ENCODE measurements at places on chromosomes 11 and 22. TPM values are rescaled to one million over a fixed set of nuclear protein-coding genes. Genes with fewer than 3 reads are reported as not detected.

GRCh38 chr11:116379185-116379828, 393.5 kb downstream of the BUD13 start:
- no peak for DNase-seq

DNA sequence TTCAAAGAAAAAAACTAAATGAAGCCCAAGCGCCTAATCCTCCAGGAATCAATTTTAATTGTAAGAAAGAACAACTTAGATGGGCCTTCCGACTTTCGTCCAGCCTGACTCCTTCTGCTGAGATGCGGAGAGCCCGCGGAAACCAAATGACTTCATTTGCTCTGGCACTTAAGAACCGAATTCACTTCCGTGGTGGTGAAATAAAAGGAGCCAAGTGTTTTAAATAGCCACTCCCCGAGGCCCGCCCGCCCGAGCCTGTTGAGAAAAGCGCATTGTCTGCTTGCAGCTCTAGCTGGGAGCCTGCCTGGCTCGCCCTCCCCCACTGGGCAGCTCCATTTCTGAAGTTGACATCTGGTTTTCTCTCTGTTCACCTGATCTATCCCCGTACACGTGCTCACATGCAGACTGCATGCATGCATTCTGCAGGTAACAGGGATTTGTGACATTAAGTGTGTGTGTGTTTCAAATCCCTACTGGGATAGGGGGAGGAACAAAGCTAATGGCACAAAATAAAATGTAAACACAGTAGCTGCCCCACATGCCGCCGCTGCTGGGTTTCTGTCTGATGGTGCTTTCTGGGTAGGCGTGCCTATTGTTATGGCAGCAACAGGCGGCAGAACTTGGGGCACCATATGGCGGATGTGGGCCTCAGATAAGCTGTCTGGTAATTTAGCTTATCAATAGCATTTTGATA, 6.2 kb downstream of the TEAD1 start:
- peak; percentile 89 for DNase-seq

GRCh38 chr11:128391811-128392210, 195.5 kb downstream of the ETS1 start:
- no peak for DNase-seq

- DNase-seq: no peak
Observed at GRCh38 chr11:72741429-72741833, 10.8 kb downstream of the ARAP1 start.

GRCh38 chr11:287821-288477, 977 bp upstream of the PGGHG start:
- peak; percentile 77 for DNase-seq

- no peak for DNase-seq
Observed at GRCh38 chr11:6746086-6746618, 25.6 kb downstream of the OR2AG2 start.

GRCh38 chr11:113994077-113994954, 19.4 kb downstream of the HTR3A start:
- no peak for DNase-seq

DNA sequence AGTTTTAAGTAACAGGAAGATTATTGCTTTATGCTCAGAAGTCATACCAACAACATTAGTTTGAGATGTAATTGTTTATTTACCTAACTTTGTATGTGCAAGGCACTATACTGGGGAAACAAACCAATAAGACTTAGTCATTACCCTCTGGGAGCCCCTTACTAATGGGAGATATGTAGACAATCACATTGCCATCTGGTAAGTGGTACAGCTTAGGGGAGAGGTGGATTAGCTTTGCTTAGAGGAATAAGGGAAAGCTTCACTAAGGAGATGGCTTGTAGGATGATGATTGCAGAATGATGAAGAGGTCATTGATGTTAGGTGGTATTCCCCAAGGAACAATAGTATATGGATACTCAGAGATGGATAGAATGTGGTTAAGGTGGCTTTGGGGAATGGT, 17.5 kb downstream of the EMSY start:
- no peak for DNase-seq

RFPL1 gene
- not detected for total RNA-seq

MMP13 gene
- not detected for total RNA-seq

TXNRD2 gene
- total RNA-seq: 33.3 TPM

FAT3 gene
- 9.2 TPM for total RNA-seq
